Stimulated activated CD8-positive, alpha-beta memory T cell treated with anti-CD3 and anti-CD28 coated beads, Interleukin-4, amount 100 ng/mL, for 1 hour (primary cell): ENCODE measurements at places on chromosomes 6 and 20.

- no peak for DNase-seq
Observed at GRCh38 chr6:121434037-121434770, 1.2 kb upstream of the GJA1 start.

GRCh38 chr20:21228511-21228910 lies 74.6 kb upstream of the XRN2 start:
- DNase-seq: no peak

DNA sequence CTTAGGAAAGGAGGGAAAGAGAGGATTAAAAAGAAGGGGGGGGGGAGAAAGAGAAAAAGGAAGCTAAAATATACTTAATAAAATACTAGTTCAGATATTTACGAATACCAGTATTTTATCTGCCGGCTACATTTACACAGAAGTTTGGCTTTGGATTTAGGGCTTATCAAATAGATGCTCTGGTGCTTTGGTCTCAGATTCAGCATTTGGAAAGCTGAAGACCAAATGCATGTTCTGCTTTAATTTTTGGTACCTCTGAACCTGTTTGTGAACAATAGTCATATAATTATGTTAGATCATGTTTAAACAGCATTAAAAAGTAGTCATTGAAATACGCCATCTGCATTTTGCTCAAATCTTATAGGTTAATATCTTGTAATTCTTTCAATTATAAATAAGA lies 786.0 kb upstream of the CITED2 start:
- no peak for DNase-seq

DNA sequence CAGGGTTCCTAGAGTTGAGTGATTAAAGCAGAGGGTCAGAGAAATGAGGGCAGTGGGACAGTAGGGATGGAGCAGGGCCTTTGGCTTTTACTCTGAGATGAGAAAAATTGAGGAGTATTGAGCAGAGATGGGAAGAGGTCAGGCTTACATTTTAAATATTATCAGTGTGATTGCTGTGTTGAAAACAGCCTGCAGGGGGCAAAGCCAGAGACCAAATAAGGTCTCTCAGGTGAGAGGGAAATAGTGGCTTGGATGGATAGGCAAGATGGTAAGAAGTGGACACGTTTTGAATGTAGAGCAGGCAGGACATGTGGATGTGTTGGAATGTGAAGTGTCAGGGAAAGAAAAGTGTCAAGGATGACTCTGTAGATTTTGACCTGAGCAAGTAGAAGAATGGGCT lies 105.0 kb upstream of the MAP3K7 start:
- no peak for DNase-seq

- no peak for DNase-seq
Observed at GRCh38 chr6:14458669-14459266, 341.2 kb downstream of the CD83 start.

- no peak for DNase-seq
Observed at GRCh38 chr6:108719477-108719876, 128.7 kb upstream of the ARMC2 start.

- DNase-seq: no peak
Observed at GRCh38 chr6:40439026-40439800, 148.0 kb downstream of the LRFN2 start.

DNA sequence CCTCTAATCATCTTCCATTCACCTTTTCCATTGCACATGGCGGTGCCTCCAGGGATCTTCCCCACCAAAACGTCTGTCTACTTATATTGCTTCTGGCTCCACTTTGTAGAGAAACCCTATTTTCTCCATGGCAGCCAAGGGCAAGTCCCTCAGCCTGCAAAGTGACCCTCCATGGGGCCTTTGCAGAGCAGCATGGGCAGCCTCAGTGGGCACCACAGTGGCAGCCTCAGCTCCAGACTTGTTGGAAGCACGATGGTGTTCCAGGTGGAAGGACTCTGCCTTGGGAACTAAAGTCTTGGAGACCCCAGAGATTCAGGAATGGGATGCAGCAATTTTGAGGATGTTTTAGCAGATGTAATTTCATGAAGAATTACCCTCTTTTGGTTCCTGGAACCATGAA lies 18.5 kb upstream of the CCR6 start:
- DNase-seq: no peak

GRCh38 chr6:116580198-116580597 lies 8.9 kb downstream of the RWDD1 start:
- DNase-seq: no peak

DNA sequence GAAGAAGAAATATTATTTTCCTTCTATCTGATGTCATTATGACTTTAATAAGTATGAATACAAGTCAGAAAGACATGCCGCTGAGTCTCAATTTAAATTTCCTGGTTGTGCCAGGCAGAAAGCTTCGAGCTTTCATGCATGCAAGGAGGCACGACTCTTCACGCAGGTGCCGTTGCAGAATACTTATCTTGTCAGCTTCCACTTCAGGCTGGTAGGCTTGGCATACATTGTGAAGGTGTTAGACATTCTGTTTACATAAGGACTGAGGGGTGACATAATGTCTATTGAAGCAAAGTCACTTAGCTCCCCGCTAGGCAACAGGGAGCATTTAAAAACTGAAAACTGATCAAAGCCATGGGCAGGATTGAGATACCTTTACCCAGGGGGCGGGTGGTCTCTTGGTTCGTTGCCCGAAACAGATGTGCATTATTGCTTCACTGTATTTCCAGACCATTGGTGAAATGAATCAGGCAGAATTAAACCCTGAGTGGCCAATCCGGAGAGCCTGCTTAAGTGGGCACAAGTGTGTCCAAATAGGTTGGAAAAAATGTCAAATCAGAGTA lies 16.4 kb downstream of the BMP6 start:
- no peak for DNase-seq

DNA sequence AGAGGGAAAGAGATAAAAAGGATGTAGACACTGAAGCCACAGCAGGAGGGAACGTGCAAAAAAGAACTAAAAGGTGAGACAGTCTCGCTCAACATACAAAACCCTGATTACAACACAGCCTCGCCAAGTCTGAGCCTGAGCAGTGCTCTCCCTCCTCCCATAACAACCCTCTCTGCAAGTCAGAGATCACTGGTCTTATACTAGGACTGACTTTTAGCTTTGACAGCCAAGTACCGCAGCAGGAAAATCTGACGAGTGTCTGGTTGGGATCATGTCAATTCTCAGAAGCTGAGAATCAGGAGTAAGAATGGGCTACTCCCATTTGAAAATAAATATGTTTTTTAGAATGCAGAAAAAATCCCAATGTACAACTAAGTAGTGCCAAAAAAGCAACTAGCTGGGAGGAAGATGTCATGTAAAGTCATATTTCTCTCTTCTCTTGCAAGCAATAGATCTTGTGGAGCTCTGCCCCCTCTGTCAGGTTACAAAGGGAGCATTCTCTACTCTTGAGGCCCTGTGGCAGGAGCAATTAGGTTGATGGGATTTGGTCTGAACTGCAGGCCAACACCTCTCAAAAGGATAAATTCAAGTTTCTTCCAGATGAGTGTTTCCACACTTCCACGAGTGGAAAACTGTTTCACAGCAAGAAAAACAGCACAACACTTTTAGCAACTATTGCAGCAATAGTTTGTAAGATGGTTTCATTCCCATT lies 118.9 kb upstream of the COL21A1 start:
- DNase-seq: no peak

- DNase-seq: peak; percentile 5
Observed at GRCh38 chr20:33370291-33370690, 31.0 kb downstream of the CDK5RAP1 start.

- DNase-seq: no peak
Observed at GRCh38 chr6:159307246-159307790, 138.1 kb downstream of the FNDC1 start.

DNA sequence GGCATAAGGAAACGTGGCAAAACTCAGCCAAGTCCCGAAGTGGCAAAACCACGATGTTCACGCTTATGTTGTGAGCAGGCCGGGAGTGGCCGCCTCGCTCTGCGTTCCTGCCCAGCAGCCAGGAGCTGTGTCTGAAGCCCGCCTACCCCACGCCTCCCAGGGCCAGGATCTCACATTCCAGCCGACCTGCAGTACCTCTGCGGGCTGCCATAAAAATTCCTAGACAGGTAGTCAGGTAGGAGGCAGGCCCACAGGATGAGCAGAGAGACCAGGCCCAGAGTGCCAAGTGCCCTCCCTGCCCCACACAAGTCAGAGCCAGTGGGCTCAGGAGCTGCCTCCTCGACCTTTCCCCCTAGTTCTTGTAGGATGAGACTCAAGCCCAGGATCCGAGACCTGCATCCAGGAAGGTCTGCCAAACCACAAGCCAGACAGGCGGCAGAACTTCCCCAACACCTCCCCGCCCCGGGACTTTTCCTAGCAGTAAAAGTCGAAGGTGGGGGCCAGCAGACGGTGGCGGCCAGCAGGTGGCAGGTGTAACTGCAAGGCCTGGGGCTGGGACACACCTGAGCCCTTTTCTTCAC lies 16.7 kb downstream of the PMEPA1 start:
- no peak for DNase-seq

DNA sequence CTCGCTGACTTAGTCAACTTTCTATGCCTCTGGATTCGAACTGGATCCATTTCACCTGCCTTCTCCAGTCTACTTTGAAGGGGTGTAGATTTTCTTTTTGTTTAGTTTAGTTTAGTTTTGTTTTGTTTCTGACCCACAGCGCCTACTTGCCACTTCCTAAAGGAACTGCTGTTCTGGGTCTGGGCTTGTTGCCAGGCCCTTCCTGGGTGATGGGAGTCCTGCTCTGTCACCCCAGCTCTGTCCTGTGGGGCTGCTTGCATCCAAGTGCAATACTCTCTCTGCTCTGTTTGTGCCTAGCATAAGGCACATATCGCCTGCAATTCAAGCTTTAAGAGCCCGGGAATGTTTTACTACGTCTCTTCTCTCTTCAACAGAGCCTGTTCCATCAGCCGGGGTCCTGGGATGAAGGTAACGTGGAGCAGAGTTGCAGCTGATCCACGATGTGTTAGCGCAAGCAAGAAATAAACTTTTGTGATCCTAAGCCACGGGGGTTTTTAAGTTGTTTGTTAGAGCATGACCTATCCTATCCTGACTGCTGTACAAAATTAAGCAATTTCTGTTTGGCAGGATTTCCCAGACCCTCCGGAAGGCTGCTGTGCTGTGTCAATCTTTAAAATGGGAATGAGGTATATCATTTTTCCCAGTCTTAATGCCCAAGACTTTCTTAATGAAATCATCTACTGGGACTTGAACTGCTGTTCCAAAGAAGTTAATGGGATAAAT lies 30.9 kb upstream of the TAGAP start:
- DNase-seq: no peak

DNA sequence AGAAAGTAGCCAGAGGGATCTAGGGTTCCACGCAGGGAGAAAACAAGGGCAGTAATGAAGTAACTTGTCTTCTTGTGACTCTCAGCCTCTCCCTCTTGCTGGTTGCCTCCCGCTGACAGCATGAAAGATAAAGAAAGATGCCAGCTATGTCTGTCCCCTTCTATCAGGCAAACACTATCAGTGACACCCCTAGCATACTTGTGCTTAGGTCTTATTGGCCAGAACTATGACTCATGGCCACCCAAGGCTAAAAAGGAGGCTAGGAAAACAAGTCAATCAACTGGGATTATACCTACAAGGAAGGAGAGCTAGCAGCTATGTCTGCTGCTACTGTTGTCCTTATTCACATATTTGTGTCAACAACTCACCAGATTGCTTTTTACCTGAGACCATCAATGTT lies 206.8 kb upstream of the SOX4 start:
- no peak for DNase-seq

- no peak for DNase-seq
Observed at GRCh38 chr20:10786678-10787077, 112.9 kb upstream of the JAG1 start.

DNA sequence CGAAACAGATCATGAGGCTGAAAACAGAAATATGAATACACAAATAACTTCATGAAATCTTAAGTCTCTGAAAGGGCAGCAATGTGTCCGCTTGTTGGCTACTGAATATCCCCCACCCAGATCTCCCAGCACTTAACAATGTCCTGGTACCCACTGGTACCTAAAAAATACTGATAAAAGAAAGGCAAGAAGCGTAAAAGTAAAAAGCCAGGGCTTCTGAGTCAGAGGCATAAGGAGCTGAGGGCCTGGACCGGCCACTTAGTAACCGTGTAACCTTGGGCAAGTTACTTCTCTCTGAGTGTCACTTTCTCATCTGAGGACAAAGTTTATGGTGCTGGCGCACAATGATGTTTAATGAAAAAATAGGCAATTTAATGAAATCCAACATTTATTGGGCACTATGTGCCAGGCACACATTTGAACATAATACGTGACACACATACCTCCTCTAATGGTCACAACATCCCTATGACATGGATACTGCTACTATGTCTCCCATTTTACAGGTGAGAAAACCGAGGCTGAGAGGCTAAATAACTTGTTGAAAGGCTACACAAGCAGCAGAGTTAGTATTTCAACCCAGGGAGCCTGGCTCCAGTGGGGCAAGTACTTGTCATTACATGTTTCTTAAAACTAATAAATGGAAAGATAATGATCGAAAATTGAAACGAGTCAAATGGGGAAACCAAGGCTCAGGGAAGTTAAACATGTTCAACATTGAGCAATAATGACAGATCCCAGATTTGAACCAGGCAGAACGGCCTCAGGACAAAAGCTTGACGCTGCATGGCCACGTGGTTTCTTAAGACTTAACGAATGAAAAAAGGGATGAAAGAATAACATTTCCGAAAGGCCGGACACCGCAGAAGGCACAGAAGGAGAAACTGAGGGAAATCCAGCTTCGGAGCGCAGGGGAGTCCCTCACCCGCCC lies 828 bp downstream of the TP53RK start:
- no peak for DNase-seq

DNA sequence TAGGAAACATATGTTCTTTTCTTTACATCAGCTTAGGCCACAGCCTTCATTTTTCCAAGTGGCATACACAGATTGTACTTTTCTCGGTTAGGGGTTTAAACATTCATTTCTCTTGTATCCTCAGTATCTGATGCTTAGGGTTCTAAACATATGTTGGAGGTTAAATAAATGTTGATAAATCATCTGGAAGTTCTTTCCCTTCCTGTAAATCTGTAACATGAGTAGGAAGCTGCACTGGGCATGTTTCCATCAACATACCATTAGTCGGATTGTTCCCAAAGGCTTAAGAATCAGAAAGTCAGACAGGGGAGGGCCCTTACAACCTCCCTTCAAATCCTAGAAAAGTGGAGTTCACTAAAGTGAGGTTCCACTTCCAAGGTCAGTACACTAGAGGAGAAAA lies 54.8 kb upstream of the BCLAF1 start:
- DNase-seq: no peak
